ENCODE measurements at places on chromosomes 13 and 19. TPM values are rescaled to one million over a fixed set of nuclear protein-coding genes. Genes with fewer than 3 reads are reported as not detected.

GRCh38 chr19:13583114-13583513 lies 76.8 kb upstream of the CACNA1A start:
- H3K27me3 ChIP-seq = peaks cover under 1% of the 10 kb centered on the region
- no peaks in the 10 kb centered on the region for H3K36me3 ChIP-seq
- H3K4me1 ChIP-seq = no peaks in the 10 kb centered on the region

DNA sequence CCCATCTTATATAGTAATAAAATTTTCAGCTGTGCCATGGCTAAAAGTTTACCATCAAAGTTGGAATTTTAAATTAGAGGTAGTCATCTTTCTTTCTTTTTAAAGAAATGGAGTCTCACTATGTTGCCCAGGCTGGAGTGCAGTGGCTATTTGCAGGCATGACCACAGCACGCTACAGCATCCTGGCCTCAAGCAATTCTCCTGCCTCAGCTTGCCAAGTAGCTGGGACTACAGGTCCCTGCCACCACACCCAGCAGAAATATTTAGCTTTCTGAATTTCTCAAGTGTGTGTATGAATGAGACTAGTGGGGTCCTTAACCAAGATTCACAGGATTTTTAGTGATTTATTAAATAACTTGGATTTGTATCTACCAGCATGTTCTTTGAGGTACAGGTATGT lies 30.5 kb upstream of the USPL1 start:
- peaks cover 3% of the 10 kb centered on the region for H3K27me3 ChIP-seq
- H3K4me3 ChIP-seq = no peak overlapping the region
- H3K27ac ChIP-seq = no peak overlapping the region
- no peaks in the 10 kb centered on the region for H3K4me1 ChIP-seq
- H3K36me3 ChIP-seq = no peaks in the 10 kb centered on the region
- no peak for DNase-seq

GRCh38 chr13:112697756-112698655 lies 8.2 kb downstream of the ATP11A start:
- no peaks in the 10 kb centered on the region for H3K36me3 ChIP-seq
- no peaks in the 10 kb centered on the region for H3K27me3 ChIP-seq
- peaks cover 6% of the 10 kb centered on the region for H3K4me1 ChIP-seq

DNA sequence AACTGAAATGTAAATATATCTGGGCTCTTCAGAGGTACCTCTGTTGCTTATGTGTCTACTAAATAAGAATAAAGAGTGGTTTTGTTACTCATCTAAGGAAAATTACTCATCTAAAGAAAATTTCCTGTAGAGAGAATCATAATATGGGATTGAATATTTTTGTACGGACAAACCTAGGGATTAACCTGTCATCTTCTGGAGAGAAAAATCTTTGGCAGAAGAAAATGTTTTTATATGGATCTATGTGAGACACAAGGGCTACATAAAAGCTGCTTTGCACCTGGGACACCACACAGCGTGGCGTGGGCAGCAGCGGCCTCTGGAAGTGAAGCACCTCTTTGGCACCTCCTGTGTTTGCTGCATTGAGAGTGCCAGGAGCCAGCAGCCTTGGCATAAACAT lies 242.9 kb upstream of the DACH1 start:
- no peaks in the 10 kb centered on the region for H3K4me1 ChIP-seq
- H3K27ac ChIP-seq = no peak overlapping the region
- no peak overlapping the region for H3K4me3 ChIP-seq
- H3K36me3 ChIP-seq = no peaks in the 10 kb centered on the region
- H3K27me3 ChIP-seq = no peaks in the 10 kb centered on the region
- DNase-seq = no peak

DNA sequence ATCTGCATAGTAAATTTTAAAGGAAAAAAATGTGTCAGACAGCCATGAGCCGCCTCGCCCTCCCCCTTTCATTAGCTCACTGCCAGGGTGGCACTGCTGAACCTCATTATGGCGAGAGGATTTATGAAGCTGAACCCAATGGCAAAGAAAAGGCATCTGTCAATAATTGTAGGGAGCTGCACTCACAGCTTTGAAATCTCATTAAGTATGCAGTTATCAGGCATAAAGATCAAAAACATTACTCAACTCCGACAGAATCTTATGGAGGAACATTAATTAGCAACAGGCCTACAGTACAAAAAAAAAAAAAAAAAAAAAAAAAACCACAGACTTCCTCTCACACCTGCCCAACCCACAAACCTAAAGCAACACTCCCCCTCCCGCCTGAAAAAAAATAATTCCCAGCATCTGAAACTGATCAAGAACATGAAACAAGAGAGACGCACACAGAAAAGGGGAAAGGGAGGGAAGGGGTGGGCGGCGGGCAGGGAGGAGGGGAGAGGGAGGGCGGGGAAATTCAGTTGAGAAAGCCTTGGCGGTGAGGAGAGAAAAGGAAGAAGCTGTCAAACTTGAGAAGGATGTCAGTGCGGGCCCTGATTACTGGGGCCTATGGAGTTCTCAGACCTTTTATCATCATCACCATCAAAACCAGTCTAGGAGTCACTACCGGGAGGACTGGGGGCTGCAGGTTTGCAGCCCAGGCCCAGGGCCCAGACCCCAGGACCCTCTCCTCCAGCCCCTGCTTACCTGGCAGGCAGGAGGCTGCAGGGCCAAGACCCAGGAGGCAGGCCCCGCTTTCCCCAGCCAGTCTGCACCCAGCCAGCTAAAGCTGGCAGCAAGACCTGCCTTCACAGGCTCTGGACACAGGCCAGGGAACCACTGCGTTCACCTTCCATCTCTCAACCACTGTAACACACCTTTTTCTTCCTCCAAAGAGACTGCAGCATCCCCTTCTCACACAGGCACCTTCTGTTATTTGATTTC lies 8.9 kb downstream of the TSHZ3 start:
- H3K4me3 ChIP-seq = peak overlapping the region; percentile 21
- no peaks in the 10 kb centered on the region for H3K36me3 ChIP-seq
- H3K4me1 ChIP-seq = peaks cover 19% of the 10 kb centered on the region

DNA sequence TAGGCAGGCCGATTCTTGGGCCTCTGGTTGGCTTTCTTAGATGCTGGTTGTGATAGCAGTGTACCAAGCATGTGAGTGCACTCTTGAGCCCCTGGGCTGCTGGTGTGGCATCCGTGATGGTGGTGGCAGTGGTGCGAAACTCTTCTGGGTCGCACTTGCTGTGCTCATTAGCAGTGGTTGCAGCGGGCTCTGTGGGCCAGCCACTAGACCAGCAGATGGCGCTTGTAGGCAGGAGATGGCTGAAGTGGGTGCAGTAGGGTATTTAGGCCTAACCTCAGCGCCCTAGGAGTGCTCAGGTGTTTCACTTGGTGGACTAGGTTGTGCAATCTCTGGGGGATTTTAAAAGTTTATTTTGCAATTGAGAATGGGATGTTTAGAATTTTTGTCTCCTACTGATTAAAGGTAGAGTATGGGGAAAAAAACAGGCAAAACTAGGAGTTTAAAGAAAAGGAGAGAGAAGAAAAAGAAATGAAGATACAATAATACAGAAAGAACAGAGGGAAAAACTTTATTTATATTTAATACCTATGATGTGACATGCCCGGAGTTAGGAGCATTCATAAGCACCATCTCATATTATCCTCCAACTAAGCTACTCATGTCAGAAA lies 4.3 kb upstream of the ZNF17 start:
- no peak overlapping the region for H3K27ac ChIP-seq
- peaks cover 9% of the 10 kb centered on the region for H3K36me3 ChIP-seq
- no peak overlapping the region for H3K4me3 ChIP-seq
- H3K4me1 ChIP-seq = peaks cover 15% of the 10 kb centered on the region

GRCh38 chr13:20487927-20488326 lies 37.7 kb downstream of the CRYL1 start:
- DNase-seq = no peak
- no peaks in the 10 kb centered on the region for H3K4me1 ChIP-seq
- no peak overlapping the region for H3K27ac ChIP-seq
- peaks cover 3% of the 10 kb centered on the region for H3K36me3 ChIP-seq

DNA sequence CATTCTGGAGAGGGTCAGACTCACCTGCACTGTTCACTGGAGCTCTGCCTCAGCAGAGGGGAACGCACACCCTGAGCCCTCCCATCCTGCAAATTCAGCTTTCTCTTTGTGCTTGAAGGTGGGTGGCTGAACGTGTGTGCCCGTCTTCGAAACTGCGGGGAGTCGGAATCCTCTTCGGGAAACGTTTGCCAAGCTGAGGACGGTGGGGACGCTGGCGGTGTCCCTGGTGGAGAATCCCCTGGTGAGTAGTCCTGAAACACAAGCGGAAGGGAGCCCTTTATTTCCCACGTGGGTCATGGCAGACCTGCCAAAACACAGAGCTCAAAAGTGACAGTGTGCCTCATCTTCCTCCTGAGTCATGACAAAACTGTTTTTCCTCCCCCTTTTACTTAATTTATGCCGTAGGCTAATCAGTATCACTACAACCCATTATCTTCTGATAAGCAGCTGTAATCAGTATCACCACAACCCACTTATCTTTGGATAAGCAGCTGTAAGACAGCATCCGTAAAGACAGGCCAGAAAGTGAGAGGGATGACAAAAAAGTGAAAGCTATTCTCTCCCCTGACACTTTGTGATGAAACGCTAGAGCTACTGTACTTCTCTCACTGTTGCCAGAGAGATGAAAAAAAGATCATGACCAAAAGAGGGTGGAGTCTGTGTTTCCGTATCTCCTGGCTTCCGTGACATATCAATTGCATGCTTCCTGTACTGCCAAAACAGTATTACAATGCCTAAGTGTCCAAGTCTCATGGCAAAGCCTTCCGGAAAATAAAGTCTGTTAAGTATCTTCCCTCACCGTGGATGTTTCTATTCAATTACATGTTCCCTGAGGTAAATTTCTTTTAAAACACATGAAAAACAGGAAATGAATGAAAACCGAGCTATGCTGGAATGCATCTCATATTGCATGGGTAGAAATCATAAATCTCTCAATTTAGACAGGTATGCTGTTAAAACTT lies 155.5 kb downstream of the TBC1D4 start:
- peaks cover 2% of the 10 kb centered on the region for H3K27me3 ChIP-seq
- peaks cover 5% of the 10 kb centered on the region for H3K36me3 ChIP-seq
- peaks cover 34% of the 10 kb centered on the region for H3K4me1 ChIP-seq
- peak overlapping the region; percentile 87 for H3K27ac ChIP-seq
- H3K4me3 ChIP-seq = peak overlapping the region; percentile 79

DNA sequence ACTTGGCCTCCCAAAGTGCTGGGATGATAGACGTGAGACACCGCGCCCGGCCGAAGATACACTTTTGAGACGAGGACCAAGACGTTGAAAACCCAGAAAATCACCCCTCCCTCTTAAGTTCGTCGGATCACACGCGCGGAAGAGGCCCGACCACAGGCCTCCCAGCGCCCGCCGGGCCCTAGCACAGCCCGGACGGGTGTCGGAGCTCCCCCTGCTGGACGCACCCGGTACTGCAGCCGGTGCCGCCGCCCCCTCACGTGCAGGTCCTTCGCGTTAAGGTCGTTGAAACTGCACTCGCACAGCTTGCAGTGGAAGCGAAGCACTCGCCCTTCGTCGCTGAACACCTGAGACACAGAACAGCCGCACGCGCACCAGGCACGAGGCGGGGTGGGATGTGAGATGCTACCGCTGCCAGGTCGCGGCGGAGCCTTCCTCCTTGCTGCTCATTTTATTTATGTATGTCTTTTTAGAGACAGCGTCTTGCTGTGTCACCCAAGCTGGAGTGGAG lies 35.7 kb upstream of the MATK start:
- H3K36me3 ChIP-seq = no peaks in the 10 kb centered on the region
- H3K27me3 ChIP-seq = no peaks in the 10 kb centered on the region
- peak; percentile 92 for DNase-seq
- peak overlapping the region; percentile 30 for H3K4me3 ChIP-seq

DNA sequence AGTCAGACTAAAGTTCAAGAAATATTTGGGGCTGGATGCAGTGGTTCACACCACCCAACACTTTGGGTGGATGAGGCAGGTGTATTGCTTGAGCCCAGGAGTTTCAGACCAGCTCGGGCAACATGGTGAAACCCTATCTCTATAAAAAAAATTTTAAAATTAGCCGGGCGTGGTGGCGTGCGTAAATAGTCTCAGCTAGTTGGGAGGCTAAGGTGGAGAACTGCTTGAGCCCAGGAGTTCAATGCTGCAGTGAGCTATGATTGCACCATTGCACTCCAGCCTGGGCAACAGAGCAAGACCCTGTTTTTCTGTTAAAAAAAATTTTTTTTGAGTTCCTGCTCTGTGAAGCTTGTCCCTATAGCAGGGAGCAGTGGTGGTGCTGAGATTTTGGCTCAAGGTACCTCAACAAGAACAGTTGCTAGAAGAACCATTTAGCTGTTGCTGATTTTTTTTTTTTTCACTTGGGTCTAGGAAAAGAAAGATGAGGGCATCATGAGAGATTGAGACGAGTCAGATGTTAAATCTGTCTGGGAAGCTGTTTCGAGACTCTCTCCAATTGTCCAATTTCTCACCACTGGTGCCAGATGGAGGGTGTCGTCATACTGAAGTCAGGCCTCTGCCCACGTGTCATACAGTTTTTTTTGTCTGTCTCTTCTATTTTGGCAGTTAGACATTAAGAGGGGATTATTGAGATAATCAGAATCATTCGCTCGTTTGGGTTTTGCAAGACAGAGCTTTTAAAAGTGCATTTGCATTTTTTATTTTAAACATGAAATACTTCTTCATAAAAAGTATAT lies 3.7 kb downstream of the SLC25A42 start:
- H3K4me3 ChIP-seq = no peak overlapping the region
- H3K27ac ChIP-seq = peak overlapping the region; percentile 56
- no peak for DNase-seq
- H3K27me3 ChIP-seq = no peaks in the 10 kb centered on the region
- H3K36me3 ChIP-seq = peaks cover 5% of the 10 kb centered on the region

DNA sequence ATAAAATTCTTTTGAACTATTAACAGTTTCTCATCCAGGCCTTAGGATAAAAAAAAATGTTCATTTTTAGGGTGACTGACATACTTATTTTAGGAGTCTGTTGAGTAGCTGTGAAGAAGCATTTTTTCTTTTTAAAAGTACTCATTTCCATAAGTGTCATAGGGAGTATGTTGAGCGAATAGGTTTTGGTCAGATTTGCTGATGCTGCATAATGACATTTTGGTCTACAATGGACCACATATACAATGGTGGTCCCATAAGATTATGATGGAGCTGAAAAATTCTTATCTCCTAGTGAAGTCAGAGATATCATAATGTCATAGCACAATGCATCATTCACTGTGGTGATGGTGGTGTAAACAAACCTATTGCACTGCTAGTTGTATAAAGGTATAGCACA lies 17.4 kb downstream of the NBEA start:
- no peaks in the 10 kb centered on the region for H3K36me3 ChIP-seq
- H3K27ac ChIP-seq = no peak overlapping the region
- no peak for DNase-seq
- H3K4me1 ChIP-seq = no peaks in the 10 kb centered on the region

GRCh38 chr19:11136400-11137101 lies 19.0 kb downstream of the SPC24 start:
- peaks cover 8% of the 10 kb centered on the region for H3K4me1 ChIP-seq
- no peak overlapping the region for H3K27ac ChIP-seq
- peaks cover 18% of the 10 kb centered on the region for H3K36me3 ChIP-seq
- no peak overlapping the region for H3K4me3 ChIP-seq
- no peak for DNase-seq

GRCh38 chr19:53057904-53058580 lies 13.5 kb downstream of the ERVV-2 start:
- H3K27me3 ChIP-seq = no peaks in the 10 kb centered on the region
- H3K4me1 ChIP-seq = no peaks in the 10 kb centered on the region
- H3K27ac ChIP-seq = no peak overlapping the region
- H3K36me3 ChIP-seq = peaks cover 10% of the 10 kb centered on the region
- no peak for DNase-seq
- H3K4me3 ChIP-seq = no peak overlapping the region

The ERICH6B gene
- not detected for total RNA-seq

The ZNF556 gene
- not detected for total RNA-seq

The SLC25A41 gene
- total RNA-seq = 0.52 TPM

All from activated CD8-positive, alpha-beta memory T cell treated with anti-CD3 and anti-CD28 coated beads, Interleukin-2, amount 10 ng/mL, durations not matched to agents 7 days and 5 days (primary cell).